Adrenal gland (tissue), 19 donors: ENCODE measurements at places on chromosomes 12 and 14. TPM values are rescaled to one million over a fixed set of nuclear protein-coding genes. Genes with fewer than 3 reads are reported as not detected.

DNA sequence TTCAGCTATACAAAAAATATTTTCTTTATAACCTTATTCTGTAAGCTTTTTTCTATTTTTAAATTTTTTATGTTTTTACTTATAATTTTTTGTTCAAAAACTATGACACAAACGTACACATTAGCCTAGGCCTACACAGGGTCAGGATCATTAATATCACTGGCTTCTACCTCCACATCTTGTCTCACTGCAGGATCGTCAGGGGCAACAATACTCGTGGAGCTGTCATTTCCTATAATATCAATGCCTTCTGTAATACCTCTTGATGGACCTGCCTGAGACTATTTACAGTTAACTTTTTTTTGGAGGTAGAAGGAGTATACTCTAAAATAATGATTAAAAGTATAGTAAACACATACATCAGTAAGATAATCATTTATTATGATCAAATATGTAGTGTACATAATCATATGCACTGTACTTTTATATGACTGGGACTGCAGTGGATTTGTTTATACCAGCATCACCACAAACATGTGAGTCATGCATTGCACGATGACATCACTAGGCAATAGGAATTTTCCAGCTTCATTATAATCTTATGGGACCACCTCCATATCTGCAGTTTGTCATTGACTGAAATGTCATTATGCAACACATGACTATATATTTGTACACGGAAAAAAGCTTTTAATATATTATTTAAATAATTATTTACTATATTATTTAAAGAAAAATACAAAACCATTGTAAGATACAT lies 18.5 kb upstream of the PMCH start:
- no peak for DNase-seq

DNA sequence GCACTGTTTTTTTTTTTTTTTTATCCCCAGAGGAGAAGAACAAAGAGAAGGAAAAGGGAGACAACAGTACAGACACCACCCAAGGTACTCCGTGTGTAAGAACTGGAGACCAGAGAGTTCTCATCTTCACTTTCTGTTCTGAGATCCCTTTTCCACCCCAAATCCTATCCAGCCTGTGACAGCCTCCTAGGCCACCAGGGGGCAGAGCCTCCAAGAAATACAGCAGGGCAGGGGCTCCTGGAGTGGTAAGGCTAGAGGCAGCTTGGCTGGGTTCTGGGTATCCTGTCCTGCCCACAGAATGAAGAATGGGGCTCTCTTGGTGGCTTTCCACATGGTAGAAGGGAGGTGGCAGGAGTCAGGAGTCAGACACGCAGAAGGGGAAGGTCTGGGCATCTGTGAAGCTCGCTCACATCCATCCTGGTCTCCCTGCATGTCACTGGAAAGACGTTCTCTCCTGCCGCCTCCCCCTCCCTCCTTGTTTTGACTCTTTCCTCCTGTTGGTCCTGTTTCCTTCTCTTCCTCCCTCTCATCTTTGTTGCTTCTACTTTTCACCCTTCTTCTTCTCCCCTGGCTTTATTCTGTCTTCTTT lies 12.0 kb downstream of the CLSTN3 start:
- no peak for DNase-seq

DNA sequence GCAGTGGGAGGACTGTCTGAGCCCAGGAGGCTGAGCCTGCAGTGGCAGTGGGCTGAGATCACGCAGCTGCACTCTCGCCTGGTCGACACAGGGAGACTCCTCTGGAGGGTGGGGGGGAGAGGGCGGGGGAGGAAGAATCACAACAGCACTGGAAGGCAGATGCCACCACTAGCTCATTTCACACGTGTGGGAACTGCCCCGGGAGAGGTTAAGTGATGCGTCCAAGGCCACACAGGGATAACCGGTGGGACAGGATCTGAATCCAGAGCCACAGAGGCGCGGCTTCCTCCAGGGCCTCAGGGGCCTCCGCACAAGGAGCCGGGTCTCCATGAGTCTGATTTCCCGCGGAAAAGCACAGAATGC lies 20.8 kb downstream of the STX2 start:
- DNase-seq, result no peak

The SRP54 gene
- polyA plus RNA-seq, result 17.7 TPM

- DNase-seq, result no peak
Observed at GRCh38 chr12:57134949-57135348, 6.7 kb downstream of the LRP1 start.

The RASSF9 gene
- polyA plus RNA-seq, result 1.4 TPM

The TRHDE gene
- 2.0 TPM for polyA plus RNA-seq

The HOXC12 gene
- not detected for polyA plus RNA-seq

DNA sequence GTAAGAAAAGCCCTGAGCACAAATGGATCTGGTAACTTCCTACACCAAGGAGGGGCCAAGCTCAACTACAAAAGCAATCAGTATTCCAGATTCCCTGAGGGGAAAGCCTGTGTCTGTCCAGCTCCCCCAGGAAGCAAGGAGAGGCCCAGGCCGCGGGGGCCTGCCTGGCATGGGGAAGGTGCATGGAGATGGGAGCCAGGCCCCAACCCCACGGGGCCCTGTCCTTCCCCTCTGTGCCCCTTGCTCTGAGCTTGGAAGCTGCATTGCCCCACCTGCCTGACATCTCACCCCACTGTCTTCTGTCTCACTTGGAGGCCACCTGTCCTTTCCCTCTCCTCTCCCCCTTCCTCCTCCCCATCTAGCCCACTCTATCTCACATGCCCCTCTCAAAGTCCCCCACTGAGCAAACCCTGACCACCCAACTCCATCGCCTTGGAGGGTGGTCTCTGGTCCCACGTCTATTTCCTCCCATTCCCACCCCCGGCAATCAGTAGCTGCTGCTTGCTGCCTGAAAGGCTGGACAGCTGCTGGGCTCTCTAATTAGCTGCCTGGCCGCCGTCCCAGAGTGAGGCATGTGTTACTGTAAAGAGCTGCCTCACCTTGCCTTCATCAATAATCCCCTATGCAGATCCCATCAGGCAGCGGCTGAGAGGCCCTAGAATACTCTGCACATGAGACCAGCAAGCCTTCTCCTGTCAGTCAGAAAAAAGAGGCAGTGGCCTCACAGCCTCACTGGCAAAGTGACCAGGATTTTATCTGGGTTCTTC lies 3.4 kb upstream of the TMEM229B start:
- DNase-seq, result no peak

The TPH2 gene
- polyA plus RNA-seq, result not detected

DNA sequence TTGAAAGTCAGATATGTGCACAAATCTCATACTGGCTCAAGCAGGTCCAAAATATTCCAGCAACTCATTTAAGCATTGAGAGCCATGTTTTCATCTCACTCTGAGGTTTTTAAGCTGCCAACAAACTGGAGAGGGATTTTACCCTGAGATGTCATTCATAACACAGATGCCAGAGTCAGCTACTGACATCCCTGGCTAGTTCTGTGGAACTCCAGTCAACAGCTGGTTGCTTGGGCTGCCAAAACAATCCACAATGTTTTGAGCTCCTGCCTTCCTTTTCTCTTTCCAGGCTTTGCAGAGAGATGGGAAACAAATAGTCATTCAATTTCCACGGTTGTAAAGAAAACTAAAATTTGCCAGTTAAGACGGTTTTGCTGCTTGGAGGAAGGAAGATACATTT lies 621.2 kb upstream of the FBXO33 start:
- DNase-seq, result no peak

DNA sequence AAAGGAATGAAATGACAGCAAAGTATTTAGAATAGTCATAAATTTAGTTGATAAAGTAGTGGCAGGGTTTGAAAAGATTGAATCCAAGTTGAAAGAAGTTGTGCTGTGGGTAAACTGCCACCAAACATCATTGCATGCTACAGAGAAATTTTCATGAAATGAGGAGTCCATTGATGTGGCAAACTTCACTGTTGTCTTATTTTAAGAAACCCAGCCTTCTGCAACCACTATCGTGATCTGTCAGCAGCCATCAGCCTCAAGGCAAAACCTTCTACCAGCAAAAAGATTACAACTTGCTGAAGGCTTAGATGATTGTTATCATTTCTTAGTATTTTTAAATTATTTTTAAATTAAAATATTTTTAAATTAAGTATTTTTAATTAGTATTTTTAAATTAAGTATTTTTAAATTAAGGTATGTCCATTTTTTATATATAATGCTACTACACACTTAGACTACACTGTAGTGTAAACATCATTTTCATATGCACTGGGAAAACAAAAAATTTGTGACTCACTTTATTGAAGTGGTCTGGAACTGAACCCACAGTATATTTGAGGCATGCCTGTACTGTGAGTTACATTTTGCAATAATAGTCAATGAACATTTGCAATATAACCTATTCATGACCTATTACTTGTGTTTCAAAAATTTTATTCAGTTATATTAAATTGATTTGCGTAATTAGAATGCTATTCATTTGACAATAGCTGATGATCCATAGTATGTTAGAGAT lies 67.2 kb upstream of the SYT1 start:
- DNase-seq, result no peak

DNA sequence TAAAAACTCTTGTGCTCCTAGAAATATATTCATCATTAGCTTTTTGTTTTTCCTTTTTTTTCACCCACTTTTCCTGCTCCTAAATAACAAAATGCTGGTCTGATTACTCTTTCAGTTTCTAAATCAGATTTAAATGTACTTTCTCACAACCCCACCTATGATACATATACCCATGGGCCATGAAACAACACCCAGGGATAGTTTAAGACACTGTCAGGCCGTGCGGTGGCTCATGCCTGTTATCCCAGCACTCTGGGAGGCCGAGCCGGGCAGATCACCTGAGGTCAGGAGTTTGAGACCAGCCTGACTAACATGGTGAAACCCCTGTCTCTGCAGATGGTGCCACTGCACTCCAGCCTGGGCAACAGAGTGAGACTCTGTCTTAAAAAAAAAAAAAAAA lies 1.6 kb upstream of the NUMB start:
- DNase-seq, result no peak

GRCh38 chr14:90599339-90599738 lies 202.5 kb downstream of the CALM1 start:
- no peak for DNase-seq

GRCh38 chr12:108594960-108595710 lies 2.7 kb downstream of the TMEM119 start:
- DNase-seq, result no peak

The CLEC4C gene
- polyA plus RNA-seq, result not detected

The PLD4 gene
- 0.64 TPM for polyA plus RNA-seq

DNA sequence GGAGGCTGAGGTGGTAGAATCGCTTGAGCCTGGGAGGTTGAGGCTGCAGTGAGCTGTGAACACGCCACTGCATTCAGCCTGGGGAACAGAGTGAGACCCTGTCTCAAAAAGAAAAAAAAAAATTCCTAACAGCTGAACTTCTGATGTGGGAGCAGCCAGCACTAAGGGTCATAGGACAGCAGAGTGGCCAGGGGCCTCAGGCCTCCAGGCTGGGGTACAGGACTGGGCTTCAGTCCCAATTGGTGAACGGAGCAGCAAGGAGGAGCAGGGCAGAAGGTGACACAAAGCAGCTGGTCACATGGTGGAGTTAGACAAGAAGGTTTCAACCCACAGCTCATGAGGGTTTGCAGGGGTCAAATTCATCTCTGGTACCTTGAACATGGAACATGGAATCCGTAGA lies 40.8 kb upstream of the NRXN3 start:
- DNase-seq, result no peak

The UTP20 gene
- polyA plus RNA-seq, result 1.9 TPM
